ENCODE measurements at places on chromosomes 16 and 17. TPM values are rescaled to one million over a fixed set of nuclear protein-coding genes. Genes with fewer than 3 reads are reported as not detected.

Gene TMEM114
- total RNA-seq = not detected

Gene HSD17B1
- 0.44 TPM for total RNA-seq

Gene NLRC3
- total RNA-seq = 42.9 TPM

Gene AATF
- total RNA-seq = 49.5 TPM

Gene MTMR4
- total RNA-seq = 22.1 TPM

Gene KRTAP2-3
- not detected for total RNA-seq

Gene USP36
- 755 TPM for total RNA-seq
